ENCODE measurements at places on chromosomes 6 and 20.

DNA sequence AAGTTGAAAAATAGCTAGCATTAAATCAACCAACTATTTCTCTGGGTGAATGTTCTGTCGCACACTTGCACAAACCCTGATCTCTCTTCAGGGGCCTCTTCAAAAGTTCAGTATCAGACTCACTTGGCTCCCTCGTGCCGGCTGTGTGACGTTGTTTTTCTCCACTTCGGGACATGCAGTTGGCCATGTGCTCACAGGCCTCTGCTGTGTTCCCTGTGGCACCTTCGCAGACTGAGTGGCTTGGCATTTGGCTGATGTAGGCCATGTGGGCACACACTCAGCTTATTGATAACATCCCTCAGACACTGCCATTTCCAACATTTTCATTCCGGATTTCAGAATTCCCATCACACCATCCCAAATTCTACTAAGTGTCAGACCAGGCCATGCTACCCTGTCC is 49.3 kb downstream of the PACRG start:
- no peak for DNase-seq

- no peak for DNase-seq
Observed at GRCh38 chr20:24633026-24633425, 163.6 kb downstream of the SYNDIG1 start.

GRCh38 chr6:36235309-36235708 is 34.6 kb upstream of the PNPLA1 start:
- no peak for DNase-seq

DNA sequence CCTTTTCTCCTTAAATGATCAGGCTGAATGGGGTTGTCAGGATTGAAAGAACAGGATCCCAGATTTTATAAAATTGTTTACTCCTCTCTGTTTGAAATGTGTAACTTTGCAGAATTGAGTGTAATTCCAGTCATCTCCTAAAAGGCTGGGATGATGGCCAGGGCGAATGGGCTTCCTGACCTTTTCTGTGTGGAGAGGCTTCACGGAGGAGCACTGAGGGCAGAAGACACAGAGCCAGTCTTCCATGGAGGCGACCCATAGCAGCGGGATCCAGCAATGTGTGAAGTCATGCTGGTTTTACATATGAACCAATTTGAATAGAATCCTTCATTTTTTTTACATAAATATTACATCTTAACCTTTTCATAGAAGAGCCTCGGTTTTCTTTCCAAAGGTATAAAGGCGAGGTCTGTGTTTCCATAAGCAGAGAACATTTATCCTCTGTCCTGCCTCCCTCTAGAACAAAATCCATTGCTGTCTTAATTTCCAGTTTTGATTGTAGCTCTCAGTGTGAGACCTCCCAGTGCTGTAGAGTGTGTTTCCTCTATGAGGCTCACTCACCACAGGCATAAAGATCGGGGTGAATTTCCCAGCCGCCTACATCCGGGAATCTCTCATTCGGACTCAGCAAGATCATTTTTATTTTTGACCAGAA is 369.7 kb upstream of the FLRT3 start:
- DNase-seq, result no peak

GRCh38 chr6:8750627-8751026 is 315.3 kb upstream of the SLC35B3 start:
- DNase-seq, result no peak

GRCh38 chr6:7180751-7181150 is 73.0 kb downstream of the RREB1 start:
- no peak for DNase-seq

DNA sequence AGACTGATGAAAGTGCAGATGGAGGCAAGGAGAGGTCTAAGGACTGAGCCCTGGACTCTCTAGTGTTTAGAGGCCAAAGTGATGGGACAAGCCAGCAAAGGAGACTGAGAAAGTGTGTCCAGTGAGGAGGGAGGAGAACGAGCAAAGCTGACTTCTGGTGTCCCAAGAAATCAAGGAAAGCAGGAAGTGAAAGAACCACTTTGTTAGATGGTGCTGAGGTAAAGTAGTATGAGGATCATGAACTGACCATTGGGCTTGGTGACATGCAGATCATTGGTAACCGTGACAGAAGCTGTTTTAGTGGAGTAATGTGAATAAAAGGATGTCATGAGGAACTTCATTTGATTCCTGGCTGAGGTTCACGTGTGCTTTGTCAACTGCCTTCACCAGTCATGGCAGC is 108.4 kb downstream of the SLX4IP start:
- DNase-seq, result no peak

- no peak for DNase-seq
Observed at GRCh38 chr20:59356662-59357165, 56.3 kb downstream of the EDN3 start.

DNA sequence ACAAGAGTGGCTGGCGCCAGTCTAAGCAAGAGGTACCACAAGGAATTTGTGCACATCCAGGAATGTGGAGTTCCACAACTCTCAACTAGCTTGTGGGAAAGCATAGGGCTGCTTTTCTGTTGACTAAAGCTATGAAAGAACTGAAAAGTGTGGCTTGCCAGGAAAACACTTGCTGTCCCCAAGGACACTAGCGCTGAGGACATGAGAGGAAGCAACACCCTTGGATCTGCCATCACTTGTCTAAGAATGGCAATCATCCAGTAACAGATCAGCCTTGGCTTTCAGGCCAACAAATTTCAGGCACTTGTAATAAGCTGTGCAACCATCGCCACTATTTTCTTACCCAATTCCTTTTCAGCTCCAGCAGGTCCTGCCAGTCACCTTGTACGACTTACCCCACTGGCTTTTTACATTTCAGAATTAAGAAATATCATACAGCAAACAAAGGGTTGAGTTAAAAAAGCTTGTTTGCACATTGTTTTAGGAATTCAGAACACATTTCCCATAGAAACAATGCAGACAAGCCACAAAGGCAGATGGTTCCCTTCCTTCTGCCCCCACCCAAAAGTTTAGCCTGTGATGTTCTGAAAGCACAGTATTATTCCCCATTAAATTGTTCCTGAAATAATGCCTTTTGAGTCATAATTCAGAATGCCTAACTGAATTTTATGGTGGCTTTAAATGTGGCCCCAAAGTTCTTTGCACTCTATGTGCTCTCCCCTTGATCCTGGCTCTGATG is 57.9 kb upstream of the SSTR4 start:
- no peak for DNase-seq

DNA sequence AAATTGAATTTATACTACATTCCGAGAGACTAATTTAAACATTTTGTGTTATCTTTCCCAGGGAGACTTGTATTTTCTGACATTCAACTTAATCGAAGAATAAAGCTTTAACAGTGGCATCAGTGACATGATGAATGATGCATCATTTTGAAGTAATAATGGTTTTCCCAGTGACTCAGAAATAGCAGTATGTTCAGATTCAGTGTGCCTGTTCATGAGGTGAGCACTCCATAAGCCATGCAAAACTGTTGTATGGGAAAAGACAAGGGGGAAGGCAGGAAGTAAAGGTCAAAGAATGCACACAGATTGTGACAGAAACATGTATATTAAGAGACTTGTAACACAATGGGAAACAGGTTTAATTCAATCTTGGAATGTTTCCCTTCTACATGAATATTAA is 1348.2 kb upstream of the GJE1 start:
- DNase-seq, result no peak

DNA sequence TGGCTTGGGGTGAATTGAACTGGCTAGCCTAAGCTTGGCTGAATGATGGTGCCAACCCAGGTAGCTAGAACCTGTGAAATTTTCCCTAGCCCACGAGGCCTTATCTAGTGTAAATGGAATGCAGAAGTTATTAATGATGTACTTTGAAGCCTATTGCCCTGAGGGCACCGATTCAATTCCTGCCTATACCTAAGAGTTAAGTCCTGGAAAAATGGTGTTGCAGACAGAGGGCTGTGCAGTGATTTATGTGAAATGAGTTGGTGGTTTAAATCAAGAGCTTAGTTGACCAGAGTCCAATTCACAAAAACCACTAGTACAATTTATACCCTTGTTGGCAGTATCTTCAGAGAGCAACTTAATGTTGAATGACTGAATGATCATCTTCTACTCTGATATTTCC is 373.8 kb upstream of the JAG1 start:
- no peak for DNase-seq

All from AG08396 (cell line).